ENCODE measurements at places on chromosomes 2 and 18. TPM values are rescaled to one million over a fixed set of nuclear protein-coding genes. Genes with fewer than 3 reads are reported as not detected.

Gene ASXL2
- total RNA-seq, result 25.5 TPM

Gene EVX2
- total RNA-seq, result 0.43 TPM

Gene TUBA4A
- not detected for total RNA-seq

Gene CXCR4
- 39.5 TPM for total RNA-seq

Gene CROCC2
- not detected for total RNA-seq
